ENCODE measurements at places on chromosomes 16 and 17.

DNA sequence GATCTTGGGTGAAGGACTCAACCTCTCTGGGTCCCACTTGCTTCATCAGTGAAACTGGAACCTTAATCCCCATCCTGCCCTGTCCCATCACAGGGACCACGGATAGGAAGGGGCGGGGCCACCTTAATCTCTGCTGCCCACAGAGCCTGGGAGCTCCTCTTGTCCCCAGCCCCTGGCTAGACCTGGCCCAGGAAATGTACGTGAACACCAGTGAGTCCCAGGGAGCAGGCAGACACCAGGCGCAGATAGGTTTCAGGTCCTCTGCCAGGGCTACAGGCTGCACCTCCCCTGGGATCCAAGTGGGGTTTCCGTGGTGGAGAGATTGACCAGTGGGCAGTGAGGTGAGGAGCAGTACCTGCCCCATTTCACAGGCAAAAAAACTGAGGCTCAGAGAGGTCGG, 21.0 kb downstream of the RAB11FIP4 start:
- DNase-seq: no peak

DNA sequence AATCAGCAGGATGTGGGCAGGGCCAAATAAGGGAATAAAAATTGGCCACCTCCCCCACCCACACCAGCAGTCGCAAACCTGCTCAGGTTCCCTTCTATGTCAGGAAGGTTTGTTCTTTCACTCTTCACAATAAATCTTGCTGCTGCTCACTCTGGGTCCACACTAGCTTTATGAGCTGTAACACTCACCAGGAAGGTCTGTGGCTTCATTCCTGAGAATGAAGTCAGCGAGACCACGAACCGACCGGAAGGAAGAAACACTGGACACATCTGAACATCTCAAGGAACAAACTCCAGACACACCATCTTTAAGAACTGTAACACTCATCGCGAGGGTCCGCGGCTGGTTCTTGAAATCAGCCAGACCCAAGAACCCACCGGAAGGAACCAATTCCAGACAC, 115.5 kb upstream of the TBX2 start:
- no peak for DNase-seq

DNA sequence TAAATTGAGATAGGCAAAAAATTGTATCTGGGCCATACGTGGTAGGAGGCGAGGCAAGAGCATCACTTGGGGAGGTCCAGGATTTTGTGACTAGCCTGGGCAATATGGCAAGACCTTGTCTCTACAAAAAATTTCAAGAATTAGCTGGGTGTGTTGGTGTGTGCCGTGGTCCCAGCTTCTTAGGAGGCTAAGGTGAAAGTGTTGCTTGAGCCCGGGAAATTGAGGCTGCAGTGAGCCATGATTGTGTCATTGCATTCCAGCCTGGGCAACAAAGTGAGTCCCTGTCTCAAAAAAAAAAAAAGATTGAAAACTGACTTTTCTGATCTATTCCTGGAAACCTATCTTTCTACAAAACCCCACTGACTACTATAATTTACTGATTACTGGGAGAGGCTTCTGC, 26.7 kb downstream of the CDK12 start:
- DNase-seq: no peak

GRCh38 chr17:57033296-57033695, 51.8 kb upstream of the AKAP1 start:
- no peak for DNase-seq

- DNase-seq: no peak
These were observed 2.4 kb downstream of the YPEL2 start for GRCh38 chr17:59333836-59334235.

Data from G401 (cell line).